Nucleus accumbens (tissue), 56 donors: ENCODE measurements at places on chromosomes 1 and 21.

DNA sequence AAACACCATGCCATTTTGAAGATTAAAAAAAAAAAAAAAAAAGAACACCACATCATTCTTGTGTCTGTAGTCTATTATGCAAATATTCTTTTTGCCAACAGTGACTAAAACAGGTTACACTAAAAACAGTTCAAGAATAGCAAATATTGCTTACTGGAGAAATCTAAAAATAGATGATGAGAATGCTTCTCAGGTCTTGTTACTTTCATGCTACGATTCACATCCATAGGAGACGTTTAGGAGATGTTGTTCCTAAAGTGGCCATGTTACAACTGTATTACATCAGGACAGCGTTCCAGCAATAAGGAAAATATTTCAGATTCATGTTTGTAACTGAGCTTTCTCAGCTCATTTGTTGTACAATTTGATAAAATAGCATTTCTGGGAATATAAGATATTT, 32.3 kb downstream of the RAB3GAP2 start:
- DNase-seq = no peak

- no peak for DNase-seq
These were observed 13.3 kb downstream of the FAM151A start for GRCh38 chr1:54610048-54610447.

DNA sequence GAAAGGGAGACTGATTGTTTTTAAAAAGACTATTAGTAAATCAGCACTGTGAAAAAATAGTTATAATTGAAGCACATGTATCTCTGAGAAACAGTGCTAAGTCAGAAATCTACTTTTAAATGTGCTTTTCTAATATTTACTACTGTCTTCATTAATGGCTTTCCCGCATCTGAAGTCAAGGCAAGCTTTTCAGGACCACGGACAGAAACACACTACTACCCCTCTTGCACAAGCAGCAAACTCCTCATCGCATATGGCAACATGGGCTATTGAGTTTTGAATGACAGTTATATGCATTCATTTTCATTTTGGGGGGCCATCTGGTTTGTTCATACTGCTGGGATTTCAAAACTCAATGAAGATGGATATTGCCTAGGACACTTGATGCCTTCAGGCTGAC, 433.4 kb upstream of the CAMK1G start:
- DNase-seq = no peak

DNA sequence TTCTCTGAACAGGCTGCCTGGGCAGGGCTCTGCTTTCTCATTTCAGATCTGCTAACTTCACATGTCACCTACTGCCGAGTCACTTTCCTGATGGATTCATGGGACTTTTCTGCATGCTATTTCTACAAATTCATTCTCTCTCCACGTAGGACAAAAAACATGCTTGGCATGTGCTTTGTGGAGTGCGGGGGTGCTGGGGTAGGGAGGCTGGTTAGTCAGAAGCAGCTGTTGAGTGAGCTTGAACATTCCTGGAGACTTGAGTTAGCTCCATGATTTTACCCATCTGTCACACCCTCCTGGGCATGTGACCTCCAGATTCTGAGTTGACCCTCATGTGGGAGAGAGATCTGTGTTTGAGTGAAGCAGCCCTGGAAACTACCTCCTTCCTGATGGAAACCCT, 71.4 kb downstream of the UCK2 start:
- no peak for DNase-seq

DNA sequence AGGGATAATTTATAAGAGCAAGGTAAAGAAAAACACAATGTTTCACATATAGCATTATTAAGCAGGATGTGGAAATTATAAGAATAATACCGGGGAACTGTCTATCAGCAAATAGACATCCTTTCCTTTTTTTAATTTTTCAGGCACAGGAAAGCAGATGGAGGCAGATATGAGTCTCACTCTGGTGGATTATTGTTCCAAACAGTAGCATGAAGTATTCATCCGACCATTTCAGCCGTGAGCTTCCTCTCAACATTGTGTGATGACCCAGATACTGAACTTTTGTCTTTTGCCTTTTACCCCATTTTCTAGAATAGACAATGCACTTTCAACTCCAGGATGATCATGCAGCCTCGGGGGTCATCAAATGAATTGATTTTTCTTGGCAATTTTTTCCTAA, 599.8 kb downstream of the ADGRL2 start:
- DNase-seq = no peak

DNA sequence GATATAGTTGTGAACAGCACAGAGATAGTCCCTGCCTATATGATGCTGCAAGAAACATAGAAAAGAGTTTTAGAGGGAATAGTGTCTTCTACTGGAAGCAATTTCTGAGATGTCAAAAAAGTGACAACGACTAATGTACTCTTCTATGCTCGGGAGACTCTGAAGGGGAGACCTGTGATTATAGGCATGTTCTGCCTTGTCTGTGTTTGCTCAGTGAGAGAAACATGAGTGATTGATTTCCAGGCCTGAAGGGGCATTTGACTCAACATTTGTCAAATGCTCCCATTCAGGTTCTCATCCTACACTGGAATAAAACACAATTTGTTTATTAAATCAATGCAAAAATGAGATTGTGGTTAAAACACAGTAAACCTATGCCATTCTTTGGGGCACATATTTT, 131.8 kb downstream of the CTH start:
- no peak for DNase-seq

GRCh38 chr1:31849653-31850052, 33.8 kb upstream of the SPOCD1 start:
- no peak for DNase-seq

- DNase-seq = no peak
These were observed 83.5 kb downstream of the NPHP4 start for GRCh38 chr1:5908461-5909375.

GRCh38 chr1:1001057-1001783, 1.3 kb upstream of the HES4 start:
- DNase-seq = no peak

GRCh38 chr21:44416193-44416592, 39.1 kb upstream of the LRRC3 start:
- no peak for DNase-seq

- DNase-seq = no peak
These were observed 349.4 kb downstream of the DUSP10 start for GRCh38 chr1:221392453-221392852.

GRCh38 chr1:177983482-177984135, 13.8 kb upstream of the SEC16B start:
- DNase-seq = no peak

DNA sequence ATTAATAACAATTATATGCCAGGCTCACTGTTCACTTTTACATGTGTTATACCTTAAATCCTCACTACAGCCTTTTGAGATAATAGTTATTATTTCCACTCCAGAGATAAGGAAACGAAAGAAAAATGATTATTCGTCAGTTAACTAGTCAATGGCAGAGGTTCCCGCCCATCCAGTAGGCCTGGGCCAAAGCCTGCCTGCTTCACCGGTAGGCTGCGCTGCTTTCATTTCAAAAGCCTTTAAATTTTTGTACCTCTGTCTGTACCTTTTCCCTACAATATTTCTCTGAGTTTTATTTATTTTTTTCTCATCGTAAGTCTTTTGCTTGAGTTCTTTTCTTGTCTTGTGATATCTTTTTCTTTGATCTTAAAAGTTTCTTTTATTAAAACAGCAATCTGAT, 3.6 kb downstream of the GPR52 start:
- DNase-seq = no peak

DNA sequence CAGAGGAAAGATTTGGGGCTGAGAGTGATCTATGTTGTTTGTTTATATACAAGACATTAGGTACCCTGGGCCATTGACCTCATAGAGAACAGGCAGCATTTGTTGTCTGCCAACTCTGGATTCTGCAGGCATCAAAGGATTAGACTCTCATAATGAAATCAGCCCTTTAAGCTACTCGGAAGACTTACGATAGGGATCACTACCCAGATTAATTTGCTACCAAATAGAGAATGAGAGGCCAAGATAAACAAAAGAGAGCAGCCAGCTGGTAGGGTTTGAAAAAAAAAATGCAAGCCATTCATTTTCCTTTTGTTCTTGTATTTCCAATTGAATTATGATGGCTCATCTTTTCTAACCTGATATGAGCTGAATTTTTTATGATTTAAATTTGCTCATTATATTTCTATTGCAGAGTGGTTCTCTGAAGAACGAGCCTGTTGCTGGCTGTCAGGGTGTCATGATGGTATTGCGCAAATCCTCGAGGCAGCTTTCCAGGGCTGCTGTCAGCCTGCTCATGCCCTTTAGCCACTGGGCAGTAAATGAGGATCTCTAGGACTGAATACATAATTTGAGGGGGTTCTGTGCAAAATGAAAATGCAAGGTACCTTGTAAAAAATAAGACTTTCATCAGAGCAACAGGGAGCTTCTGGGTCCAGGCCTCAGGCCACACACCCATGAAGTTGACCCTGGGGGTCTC, 116.4 kb upstream of the KCNJ15 start:
- peak; percentile 1 for DNase-seq

- no peak for DNase-seq
These were observed 274.5 kb downstream of the CTH start for GRCh38 chr1:70685300-70686286.

DNA sequence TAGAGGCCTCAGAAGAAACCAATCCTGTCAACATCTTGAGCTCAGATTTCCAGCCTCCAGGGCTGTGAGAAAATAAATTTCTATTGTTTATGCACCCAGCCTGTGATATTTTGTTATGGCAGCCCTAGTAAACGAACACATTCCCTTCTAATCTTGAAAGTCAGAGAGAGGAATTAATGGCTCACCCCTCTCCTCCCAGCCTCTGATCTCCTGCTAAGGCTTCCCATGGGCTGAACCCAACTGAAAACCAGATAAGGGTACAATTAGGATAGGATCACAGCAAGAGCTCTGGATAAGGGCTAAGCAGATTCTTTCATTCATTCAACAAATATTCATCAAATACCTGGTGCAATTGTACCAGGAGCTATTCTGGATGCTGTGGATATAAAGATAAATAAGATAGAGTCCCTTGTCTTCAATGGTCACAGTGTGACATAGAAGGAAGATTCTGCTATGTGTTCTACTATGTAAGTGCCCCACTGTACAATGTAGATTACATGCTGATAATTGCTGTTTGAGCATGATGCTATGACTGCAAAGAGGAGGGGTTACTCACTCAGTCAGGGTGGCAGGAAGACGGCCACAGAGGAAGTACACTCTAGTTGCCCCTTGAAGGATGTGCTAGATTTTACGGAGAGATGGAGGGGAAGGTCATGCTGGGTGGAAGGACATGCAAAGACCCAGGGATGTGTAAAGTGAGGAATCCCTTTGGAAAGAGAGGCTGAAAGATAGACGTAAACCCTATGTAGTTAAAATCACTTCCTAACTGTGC, 203.3 kb upstream of the JUN start:
- no peak for DNase-seq

- no peak for DNase-seq
These were observed 22.1 kb upstream of the SSX2IP start for GRCh38 chr1:84712276-84712874.

- no peak for DNase-seq
These were observed 29.4 kb downstream of the HMGB4 start for GRCh38 chr1:33893147-33893830.

DNA sequence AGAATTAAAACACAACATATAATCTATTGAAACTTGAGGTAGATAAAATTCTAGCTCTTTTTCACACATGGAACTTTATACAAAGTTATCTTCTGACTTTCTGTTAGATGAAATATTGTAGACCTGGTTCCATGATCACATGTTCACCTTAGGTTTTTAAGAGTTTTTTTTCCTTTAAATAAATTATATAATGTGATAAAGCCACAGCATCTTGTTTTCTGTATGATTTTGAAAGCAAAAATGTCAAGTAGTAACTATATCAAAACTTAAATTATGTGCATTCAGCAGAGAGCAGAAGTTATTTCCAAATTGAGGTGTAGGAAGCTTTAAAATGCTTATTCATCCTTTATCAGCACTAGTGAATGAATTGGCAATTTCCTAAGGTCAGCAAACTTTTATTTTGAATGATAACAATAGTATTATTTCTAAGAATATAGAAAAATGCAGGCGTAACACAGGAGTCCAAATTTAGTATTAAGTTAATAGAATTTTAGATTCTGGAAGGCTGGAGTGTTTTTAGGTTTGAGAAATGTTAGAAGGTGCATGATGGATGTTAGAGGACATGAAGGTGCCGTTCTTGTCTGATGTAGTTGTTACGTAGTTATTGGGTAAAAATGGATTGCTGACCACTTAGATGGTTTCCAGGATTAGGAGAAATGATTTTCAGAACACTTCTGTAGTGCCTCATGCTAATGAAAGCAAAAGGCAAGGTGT, 17.5 kb downstream of the BACH1 start:
- no peak for DNase-seq

- no peak for DNase-seq
These were observed 78.1 kb downstream of the DHRS3 start for GRCh38 chr1:12539705-12540579.

- no peak for DNase-seq
These were observed 101.5 kb upstream of the IFFO2 start for GRCh38 chr1:19057784-19058475.

DNA sequence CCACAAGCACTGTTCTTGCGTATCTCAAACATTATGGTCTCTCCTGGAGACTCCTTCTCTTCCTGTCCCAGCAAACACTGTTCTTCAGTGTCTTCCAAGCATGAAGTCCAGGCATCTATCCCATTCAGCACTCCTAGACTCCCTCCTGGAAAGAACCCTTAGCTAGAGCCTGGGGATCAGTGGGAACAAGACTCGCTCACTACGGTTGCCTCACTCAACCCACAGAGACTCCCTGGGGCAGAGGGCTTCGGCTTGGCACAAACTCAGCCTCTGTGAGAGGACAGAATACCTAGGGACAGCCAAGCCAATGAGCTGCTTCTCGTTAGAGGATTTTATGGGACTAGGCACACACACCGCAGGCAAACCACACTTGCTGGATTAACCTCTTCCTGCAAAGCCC, 86.5 kb upstream of the IPO9 start:
- no peak for DNase-seq

- no peak for DNase-seq
These were observed 11.2 kb downstream of the TAF12 start for GRCh38 chr1:28631713-28632112.

DNA sequence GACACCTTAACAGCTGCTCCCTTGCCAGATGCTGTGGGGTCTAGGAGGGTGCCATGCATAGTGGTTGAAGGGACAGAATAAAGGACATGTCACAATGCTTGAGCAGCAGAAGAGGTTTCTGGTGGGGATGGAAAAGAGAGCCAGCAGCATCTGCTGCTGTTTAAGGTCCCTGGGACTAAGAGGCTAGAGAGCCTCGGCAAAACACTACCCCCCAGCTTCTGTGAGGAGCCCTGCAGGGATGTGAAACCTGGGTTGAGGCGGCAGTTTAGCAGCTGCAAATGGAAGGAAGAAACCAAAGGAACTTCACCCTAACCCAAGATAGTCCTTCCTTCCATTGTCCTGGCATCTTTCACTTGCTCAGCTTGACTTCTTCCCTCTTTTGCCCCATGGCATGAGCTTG, 39.4 kb downstream of the PLXNA2 start:
- no peak for DNase-seq
